Stimulated activated CD8-positive, alpha-beta memory T cell treated with anti-CD3 and anti-CD28 coated beads, Interleukin-15, amount 100 ng/mL, for 1 hour (primary cell): ENCODE measurements at places on chromosomes 1 and 21.

DNA sequence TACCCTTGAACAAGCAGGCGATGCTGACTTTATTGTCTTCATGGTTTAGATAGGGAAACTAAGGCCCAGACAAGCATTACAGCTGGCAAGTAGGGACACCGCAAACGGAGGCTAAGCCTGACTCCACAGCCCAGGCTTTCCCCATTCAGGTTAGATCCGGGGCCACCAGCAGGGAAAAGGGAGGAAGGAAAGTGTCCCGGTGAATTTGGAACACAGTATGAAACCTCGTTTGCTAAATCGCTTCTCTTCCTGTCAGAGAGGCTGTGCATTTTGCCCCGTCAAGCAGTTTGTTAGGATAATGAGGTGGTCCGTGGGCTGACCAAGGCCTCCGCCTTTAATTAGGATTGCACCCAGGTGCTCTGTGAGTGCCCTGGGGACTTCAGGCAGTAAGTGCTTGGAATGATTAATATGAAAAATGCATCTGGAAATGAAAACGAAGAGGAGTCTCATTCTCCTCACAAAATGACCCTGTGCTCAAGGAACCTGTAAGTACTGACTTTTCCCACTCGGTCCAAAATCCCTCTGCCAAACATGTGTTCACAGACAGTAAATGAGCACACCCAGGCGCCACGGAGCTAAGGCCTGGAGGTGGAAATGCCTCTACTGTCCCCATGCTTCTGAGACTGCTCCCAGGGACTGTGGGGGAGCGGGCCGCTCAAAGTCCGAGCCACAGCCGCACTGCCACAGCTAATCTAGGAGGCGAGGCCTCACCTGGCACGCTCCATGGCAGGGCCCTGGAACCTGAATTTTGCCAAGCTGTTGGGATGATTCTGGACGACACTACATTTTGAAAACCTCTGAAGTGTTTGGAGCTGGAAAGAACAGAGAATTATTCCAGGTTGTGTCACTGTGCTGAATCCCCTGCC is 234.1 kb downstream of the SDCCAG8 start:
- no peak for DNase-seq

DNA sequence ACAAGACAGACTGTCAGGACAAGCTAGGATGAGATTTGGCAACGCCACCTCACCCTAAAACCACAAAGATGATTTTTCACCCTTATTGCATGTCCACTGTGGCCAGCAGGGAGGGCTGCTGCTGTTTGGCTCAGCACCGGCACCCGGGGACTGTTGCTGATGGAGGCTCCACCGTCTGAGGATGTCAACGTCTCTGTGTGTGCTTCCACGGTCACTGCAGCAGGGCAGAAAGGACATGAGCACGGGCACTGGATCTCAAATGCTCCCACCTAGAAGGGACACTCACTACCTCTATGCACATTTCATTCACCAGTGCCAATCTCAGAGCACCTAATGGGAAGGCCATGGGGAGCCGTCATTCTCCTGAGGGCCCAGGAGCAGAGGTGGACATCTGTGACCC is 599.6 kb downstream of the PTPRU start:
- DNase-seq: no peak

GRCh38 chr21:37381883-37382585 is 15.5 kb downstream of the DYRK1A start:
- DNase-seq: no peak

DNA sequence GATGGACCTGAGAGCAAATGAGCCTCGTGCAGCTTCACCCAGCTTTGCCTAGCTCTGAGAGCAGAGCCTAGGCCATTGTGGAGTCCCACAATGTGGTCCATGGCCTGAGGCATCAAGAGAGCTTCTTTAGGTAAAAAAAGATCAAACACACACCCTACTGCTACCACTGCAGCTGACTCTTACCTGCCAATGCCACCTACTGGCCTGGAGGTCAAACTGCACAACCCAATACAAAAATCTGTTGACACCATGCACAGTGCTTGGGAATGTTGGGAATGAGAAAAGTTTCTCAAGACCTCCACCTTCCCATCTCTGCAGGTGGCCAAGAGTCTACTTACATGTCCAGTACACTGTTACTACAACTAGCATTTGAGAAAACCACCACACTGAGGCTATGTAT is 60.6 kb downstream of the UCHL5 start:
- no peak for DNase-seq

- DNase-seq: no peak
Measured at GRCh38 chr1:185281245-185281644, 35.8 kb downstream of the IVNS1ABP start.
